ENCODE measurements at places on chromosomes 2 and 18. TPM values are rescaled to one million over a fixed set of nuclear protein-coding genes. Genes with fewer than 3 reads are reported as not detected.

DNA sequence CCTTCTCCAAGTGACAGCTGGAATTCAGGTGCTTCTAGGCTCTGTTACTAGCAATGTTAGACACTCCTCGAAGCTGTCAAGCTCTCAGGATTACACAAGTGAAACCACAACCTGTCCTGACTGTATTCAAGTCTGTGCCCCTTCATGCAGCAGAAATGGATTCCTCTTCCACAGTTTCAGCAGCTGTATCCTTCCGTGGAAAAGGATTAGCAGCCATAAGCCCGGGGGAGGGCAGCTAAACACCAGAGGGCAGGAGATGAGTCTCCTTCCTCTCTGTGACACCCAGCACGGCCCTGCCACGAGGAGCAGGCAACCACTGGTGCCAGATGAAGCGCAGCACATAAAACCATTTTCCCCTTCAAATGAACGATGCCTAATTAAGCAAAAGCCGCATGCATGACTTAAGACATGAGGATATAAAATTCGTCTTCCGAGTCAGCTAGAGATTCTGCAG lies 1.2 kb downstream of the ST3GAL5 start:
- no peak for DNase-seq

DNA sequence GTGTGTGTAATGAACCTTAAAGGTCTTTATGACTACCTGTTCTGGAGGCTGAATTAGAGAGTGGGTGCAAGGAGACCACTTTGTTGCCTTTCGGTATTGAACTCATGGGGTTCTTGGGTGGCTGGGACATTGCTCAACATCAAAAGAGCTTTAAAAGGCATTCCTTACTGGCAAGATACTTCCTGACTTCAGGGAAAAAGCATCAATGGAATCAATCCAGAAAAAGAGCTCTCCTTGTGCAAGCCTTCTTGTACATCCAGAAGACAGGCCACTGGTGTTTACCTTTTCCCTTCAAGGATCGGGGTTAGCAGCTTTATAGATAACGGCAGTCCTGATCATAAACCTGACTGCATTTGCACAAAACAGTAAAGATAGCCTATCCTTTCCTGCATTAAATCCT lies 9.5 kb downstream of the PNO1 start:
- no peak for DNase-seq

Gene MERTK
- 6.1 TPM for total RNA-seq

- no peak for DNase-seq
Measured at GRCh38 chr18:49172246-49172645, 221.5 kb upstream of the SMAD7 start.

Gene ANKRD30B
- not detected for total RNA-seq

GRCh38 chr2:121790276-121790956 lies 35.0 kb downstream of the TSN start:
- no peak for DNase-seq

GRCh38 chr18:70333757-70334156 lies 44.9 kb downstream of the SOCS6 start:
- DNase-seq = no peak

Gene KCNG3
- total RNA-seq = 21.3 TPM

Gene NETO1
- total RNA-seq = 19.3 TPM

DNA sequence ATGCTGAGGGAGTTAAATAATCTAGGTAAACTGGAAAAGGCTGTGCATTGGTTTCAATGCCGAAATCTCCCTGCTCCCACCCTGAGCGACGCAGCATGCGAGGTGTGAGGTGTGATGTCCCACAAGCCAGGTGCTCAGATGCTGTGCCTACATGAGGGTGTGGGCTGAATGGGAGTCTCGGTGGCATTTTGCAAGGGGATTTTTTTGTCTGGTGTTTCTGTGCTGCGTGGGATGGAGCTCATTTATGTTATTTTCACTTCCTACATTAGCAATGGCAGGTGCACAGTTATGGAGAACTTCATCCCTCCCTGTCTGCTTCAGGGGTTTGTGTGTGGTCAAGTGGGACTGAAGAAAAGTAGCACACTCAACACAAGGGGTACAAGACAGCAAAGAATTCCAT lies 110.2 kb upstream of the CCDC68 start:
- no peak for DNase-seq

GRCh38 chr2:195664528-195664927 lies 7.5 kb downstream of the SLC39A10 start:
- DNase-seq = no peak

GRCh38 chr18:66971960-66972359 lies 368.1 kb upstream of the CDH19 start:
- DNase-seq = no peak

Gene DUSP2
- total RNA-seq = 10.1 TPM

Gene UGT1A4
- total RNA-seq = not detected

- no peak for DNase-seq
Measured at GRCh38 chr2:9113916-9114315, 92.7 kb upstream of the ASAP2 start.

GRCh38 chr2:162106146-162106551 lies 32.1 kb upstream of the DPP4 start:
- DNase-seq = no peak

DNA sequence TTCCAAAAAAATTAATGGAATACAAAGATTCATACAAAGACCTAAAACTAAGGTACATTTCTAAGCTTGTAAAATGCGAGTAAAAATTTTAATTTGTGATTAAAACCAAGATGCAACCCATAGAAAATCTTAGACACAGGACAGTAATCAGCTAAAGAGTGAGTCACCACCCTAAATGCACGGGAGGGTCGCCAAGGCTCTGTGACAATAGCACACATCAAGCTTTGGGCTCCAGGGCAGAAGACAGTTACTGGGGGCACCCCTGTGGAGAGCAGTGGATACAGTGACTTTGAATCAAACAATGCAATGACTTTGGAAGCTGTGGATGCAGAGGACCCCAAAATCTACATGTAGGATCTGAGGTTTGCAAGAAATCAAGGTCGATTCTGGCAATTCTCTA lies 7.5 kb downstream of the FLACC1 start:
- no peak for DNase-seq

Gene GPR55
- total RNA-seq = not detected

GRCh38 chr2:177393203-177393755 lies 706 bp downstream of the AGPS start:
- DNase-seq = no peak

Measured in H1 (cell line).